ENCODE measurements at places on chromosomes 13 and 19.
A peak's percentile ranks its signal among the peaks of the same experiment; 100 is the strongest.

GRCh38 chr13:44974056-44974793 lies 15.0 kb downstream of the NUFIP1 start:
- peak; percentile 81 for DNase-seq

GRCh38 chr13:46614582-46614981 lies 61.6 kb downstream of the LRCH1 start:
- no peak for DNase-seq

GRCh38 chr19:11496391-11497163 lies 9.1 kb downstream of the ZNF653 start:
- peak; percentile 69 for DNase-seq

DNA sequence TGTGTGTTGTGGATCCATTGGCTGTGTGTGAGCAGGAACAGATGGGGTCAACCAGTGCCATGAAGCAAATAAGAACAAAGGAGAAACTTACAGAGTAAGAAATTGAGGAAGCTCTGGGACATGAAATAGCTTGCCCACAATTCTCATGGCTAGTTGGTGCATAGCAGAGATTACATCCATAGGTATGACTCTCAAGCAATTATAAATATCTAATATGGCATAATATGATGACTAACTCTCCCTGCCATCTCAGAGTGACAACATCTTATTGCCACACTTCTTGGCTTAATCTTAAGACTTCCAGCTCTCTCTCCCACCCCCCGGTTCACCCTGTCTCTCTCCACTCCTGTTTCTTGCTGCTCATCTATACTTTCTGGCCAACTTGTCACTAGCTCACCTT lies 53.3 kb downstream of the OXGR1 start:
- no peak for DNase-seq

DNA sequence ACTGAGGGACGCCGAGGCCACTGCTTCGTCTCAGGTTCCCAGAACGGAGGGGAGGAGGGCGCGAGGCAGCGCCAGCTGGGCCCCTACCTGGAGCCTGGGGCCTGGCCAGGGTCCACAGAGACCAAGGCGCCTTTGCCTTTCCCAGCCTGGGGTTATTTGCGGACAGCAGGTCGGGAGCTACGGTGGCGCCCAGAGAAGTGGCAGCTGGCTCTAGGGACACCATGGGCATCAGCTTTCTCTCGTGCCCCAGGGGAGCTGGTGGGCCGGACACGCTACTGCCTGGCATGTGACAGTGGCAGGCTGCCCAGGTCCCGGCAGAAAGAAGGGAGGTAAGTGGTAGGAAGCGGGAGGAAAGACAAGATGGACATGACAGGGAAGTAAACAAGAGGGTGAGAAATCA lies 19.0 kb downstream of the AKT2 start:
- DNase-seq: no peak

- no peak for DNase-seq
These were observed 1790.8 kb upstream of the PCDH20 start for GRCh38 chr13:63206461-63206860.

DNA sequence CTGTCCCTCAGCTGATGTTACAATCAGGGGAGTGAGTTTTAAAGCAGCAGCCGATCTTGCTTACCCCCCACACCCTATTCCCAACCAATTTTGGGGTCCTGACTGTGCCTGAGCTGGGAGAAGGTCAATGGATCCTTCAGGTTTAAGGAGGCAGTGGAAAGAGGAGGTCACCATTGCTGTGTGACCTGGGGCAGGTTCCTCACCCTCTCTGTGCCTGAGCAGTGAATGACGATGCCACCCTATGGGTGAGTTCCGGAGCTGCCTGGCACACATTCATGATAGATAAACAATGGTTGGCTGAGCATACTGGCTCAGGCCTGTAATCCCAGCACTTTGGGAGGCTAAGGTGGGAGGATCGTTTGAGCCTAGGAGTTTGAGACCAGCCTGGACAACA lies 20.3 kb upstream of the JUND start:
- DNase-seq: no peak

DNA sequence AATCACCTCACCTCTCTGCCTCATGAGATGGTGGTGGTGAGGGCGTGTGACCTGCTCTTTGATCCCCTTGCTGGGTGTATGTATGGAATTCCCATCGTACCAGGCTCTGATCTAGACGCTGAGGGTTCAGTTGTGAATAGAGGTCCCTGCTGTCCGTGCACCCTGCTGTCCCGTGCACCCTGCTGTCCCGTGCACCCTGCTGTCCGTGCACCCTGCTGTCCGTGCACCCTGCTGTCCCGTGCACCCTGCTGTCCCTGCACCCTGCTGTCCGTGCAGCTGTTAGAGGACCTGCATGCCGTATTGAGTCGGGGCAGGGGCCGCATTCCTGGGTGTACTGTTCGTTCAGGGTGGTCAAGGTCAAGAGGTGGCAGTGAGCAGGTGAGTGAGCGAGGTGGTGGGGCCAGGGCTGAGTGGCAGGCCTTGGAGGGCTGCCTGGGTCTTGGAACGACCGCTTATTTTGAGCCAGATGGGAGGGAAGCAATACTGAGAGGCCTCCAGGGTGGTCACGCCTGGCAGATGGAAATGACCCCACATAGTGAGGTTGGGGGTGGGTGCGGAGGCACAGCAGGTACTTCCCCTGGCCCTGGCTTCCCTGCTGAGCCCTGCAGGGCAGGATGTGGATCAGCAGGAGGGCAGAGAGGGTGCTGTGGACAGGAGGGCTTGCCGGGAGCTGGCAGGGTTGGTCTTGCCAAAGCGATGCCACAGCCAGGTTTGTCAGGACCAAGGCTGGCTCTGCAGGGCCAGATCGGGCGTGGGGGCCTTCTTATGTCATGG lies 4.6 kb upstream of the EPN1 start:
- DNase-seq: no peak

DNA sequence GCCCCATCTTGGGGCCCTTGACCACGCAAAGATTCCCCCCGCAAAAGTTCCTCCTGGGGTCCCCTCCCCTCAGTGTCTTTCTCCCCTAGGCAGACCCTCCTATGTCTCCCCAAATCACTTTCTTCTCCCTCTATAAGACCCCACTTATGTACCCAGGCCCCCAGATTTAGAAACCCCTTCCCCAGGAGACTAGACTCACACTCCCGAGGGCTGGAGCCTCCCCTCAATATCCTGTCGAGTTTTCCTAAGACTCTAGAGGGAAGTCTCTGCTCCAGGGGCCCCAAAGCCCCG lies 1.4 kb downstream of the SLC1A5 start:
- no peak for DNase-seq

DNA sequence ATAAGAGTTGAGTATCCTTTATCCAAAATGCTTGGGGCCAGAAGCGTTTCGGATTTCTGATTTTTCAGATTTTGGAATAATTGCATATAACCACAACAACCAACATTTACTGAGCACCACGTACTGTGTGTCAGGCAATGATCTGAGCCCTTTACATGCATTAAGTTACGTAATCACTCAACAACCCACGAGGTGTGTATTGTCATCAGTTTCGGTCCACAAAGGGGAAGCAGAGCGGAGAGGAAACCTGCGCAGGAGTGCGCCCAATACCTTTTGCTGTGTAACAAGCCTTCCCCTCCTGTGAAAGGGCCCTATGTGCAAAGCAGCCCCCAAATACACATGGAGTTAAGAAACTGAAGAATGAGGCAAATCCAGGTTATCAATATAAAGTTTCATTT lies 20.7 kb upstream of the NLRP12 start:
- no peak for DNase-seq

- DNase-seq: no peak
These were observed 348.9 kb downstream of the UQCRFS1 start for GRCh38 chr19:28864024-28864503.

DNA sequence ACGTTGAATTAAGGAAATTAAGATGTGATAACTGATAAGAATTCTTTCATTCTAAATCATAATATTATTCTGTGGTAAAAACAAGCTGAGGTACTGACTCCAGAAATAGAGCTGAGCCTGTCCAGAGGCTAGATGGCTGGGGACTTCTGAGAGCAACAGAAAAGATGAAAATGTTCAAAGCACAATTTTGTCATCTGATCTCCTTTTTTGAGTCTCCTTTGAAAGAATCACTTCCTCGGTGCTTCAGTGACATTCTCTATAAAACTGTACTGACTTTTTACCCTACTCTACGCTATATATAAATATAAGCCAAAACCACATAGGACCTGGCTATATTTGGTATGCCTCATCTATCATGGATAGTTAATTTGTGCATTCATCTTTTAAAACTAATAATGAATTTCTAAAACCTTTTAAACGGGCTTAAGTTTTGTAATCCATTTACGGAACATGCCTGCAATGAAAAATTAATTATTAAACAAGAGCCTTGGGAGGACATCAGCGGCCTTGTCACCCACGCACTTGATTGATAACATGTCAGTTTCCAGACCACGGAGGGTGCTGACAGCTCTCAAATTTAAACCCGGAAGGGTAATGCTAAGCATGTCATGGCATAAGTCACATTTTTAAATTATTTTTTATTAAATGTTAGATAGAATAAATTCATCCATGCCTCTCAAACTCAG lies 235.5 kb downstream of the PCDH9 start:
- no peak for DNase-seq

DNA sequence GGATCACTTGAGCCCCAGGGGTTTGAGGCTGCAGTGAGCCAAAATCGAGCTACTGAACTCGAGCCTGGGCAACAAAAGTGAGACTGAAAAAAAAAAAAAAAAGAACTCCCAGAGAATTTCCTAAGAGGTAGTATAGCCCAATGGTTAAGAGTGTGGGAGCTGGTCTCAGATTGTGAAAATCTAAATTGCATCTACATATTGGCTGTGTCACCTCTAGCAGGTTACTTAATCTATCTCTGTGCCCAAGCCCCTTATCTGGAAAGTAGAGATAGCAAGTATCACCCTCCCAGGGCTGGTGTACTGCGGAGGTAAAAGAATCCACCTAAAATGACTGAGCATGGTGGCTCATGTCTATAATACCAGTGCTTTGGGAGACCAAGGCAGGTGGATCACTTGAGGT lies 3.7 kb upstream of the PLAUR start:
- DNase-seq: no peak

GRCh38 chr13:35768551-35768950 lies 292.1 kb upstream of the MAB21L1 start:
- no peak for DNase-seq

DNA sequence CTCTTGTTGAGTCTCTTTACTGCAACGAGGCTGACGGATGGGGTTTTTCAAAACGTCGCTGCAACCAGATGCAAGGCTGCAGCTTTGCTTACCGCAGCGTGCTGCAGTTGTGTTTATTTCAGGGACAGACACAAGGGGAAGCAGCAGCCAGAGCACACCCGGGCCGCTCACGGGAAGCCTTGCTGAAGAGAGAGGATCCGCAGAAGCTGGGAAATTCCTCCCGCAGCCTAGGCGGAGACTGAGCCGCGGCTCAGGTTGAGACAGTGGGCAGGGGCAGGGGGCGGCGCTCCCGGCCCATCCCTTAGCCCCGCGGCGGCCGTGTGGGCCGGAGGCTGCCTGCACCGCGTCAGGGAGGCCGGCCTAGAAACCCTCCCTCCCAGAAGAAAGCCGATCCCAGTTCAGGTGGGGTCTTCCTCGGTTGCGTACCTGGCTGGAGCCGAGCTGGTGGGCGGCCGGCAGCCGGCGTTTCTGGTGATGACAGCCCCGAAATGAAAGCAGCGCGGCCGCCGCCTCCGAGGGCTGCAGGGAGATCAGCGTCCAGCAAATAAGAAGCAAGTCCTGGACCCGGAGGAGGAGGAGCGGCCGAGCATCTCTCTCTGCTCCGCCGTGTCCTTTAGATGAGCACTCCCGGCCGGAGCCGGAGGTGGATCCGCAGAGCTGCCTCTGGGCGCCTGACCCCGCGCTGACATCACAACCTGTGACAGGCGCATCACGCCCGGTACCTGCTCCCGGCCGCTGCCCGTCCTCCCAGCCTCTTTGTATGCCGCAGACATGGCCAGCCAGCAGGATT lies at the start of gene FRY:
TSS of gene FRY (plus strand) at position 750 of the 790 bp plus-strand sequence. CDS start at position 772, 22 bp downstream.
- peak; percentile 84 for DNase-seq

GRCh38 chr13:99565478-99566124 lies 64.3 kb downstream of the TM9SF2 start:
- no peak for DNase-seq

DNA sequence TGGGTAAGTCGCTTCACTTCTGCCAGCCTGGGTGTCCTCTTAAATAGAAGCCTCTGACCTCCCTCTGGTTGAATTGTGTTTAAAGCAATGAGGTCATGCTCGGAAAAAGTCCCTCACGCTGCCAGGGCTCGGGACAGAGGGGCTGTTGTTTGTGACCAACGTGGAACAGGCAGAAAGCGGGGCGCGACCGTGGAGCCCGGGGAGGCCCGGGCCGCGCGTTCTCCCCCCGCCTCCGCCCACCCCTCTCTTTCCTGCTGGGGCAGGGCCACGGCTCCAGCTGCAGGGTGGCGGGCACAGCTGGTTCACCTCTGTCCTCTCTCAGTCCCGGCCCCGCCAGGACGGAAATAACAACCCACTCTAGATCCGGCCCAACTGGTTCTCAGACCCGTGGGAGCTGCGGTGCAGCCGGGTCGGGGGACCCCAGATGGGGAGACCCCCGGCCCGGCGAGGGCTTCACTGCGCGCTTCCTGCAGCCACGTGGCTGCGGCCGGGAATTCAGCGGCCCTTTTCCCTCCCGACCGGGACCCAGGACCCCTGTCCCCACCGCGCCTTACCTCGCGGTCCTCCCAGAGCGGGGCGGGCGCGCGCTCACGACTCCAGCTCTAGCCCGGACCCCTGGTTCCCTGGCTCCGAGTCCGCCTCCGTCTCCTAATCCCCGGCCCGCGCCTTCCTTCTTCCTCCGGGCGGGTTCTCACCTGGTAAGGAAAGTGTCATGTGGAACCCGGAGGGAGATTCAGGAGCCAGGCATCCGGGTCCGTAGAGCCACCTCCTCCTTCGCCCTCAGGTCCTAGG lies 1.9 kb downstream of the CDC42EP5 start:
- no peak for DNase-seq

GRCh38 chr19:33557196-33557595 lies 35.6 kb upstream of the PEPD start:
- no peak for DNase-seq

GRCh38 chr19:48461982-48462655 lies 6.7 kb downstream of the KCNJ14 start:
- DNase-seq: no peak

Measured in KBM-7 (cell line).